ENCODE measurements at places on chromosomes 7 and 10.

DNA sequence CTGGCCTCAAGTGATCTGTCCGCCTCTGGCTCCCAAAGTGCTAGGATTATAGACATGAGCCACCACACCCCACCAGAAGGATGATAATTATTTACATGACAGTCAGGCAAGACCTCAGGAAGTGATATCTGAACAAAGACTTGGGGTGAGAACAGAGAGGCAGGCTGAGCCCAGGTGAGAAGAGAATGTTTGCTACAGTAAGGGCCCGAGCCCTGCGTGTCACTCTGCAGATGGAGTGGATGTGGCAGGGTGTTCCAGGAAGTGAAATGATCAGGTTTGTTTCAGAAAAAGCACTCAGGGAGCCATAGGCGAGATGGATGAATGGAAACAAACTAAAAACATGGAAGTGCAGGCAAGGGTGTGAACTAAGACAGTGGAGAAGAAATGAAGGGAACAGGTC lies 22.2 kb downstream of the SFMBT2 start:
- DNase-seq = no peak

DNA sequence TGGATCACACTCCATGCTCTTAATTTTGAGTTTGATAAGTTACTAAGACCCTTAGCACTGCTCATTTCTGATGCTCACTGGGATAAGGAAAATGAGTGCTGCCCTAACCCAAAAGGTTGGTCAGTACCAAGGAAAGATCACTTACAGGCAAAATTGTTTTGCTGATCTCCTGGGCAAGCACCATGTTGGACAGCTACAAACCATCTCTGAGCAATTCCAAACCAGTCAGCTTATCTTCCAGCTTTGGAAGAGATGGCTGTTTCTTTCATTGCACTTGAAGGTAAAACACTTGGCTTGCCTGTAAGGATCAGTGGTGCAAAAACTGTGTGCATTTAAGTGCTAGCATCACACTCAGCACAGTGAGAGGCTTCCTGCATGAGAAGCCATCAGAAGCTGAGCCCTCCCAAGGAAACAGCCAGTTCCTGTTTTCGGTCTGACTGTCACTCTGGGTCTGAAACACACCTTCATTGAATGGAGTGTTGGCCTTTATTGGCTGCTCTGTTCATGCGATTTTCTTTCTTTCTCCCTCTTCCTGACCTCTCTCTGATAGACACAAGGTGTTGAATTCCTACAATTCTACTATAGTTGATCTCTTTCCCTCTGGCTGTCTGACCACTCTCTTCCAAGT lies 126.4 kb upstream of the GHITM start:
- no peak for DNase-seq

DNA sequence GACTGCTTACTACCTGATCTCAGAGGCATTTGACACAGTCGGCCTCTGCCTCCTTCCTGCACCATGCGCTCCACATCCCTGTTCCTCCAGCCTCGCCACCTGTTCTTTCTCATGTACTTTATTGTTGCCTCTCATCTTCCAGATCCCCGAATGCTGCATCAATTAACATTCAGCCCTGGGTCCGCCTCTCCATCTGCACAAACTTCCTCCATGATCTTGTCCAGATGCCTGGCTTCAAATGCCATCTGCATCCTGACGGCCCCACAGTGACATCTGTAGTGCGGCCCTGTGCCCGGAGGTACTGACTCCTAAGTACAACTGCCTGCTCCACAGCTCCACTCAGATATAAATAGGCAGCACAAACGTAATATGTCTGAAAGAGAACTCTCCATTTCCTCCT lies 51.2 kb upstream of the STK17A start:
- no peak for DNase-seq

- DNase-seq = no peak
Measured at GRCh38 chr10:104387130-104387888, 33.7 kb downstream of the CFAP58 start.

DNA sequence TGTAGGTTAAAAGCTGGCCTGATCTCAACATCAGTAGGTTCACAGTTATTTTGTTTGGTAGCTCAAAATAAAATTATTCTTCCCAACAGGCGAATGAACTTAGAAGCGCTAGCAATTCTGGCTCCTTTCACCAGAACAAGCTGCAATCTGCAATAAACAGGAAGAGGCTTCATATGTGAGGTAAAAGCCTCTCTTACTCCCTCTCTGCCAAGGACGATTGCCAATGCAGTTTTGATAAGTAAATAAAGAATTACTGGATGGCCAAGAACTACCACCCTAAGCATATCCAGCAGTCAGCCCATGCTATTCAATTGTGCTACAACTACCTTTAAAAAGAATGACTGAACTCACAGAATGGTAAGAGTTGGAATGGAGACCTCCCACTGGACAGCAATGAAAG lies 150.0 kb upstream of the LAMB4 start:
- DNase-seq = no peak

- DNase-seq = no peak
Measured at GRCh38 chr10:58328233-58328632, 6.6 kb upstream of the UBE2D1 start.

DNA sequence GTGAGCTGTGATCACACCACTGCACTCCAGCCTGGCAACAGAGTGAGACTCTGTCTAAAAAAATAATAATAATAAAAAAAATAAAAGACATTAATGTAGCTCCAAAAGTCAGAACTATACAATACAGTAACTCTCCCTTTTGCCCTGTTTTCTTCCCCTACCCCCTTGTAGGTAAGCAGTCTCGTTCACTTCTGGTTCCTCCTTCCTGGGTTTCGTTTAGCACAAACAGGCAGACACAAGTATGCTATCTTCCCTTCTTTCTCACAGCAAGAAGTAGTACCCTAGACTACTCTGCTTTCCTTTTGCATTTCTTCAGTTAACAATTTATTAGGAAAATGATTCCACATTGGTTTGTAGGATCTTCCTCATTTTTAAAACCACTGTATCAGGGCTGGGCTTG lies 33.1 kb downstream of the PDSS1 start:
- no peak for DNase-seq

DNA sequence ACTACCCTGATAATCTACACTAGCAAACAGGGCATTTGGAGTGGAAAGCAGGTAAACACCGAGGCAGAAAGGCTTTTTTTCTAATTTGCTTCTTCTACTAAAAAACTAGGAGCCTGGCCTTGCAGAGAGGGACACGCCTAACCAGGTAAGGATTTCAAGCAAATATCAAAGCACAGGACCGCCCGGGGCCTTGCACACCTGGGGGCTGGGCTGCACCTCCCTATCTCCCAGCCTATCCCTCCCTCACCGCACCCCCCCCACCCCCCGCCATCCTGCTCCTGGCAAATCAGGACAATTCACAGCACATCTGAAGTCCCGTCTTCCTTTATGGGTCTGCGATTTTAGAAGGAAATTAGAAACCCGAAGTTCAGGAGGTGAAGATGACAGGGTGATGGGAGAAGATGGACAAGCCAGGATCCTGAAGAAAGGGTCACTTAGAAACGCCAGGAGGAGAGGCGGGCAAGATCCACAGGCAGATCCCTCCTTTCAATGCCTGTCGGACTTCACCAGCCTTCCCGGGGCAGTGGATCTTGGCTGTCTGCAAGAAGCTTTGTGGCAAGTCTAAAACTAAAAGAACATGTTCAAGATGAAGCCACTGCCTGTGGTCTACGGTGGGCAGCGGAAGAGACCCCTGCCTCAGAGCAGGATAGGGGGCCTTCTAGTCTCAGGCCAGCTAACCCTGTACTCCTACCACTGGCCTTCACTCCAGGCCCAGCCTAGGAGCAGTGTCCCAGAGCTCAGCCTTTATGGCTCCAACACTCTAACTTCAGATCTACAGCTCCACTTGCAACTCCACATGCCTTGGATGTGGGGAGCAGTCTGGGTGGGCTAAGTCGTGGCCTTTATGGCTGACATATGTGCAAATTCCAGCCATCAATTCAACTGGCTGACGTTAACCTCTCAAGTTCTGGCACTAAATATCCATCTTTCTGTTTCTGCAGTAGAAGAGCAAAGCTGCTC lies 43.9 kb downstream of the TNS3 start:
- no peak for DNase-seq

DNA sequence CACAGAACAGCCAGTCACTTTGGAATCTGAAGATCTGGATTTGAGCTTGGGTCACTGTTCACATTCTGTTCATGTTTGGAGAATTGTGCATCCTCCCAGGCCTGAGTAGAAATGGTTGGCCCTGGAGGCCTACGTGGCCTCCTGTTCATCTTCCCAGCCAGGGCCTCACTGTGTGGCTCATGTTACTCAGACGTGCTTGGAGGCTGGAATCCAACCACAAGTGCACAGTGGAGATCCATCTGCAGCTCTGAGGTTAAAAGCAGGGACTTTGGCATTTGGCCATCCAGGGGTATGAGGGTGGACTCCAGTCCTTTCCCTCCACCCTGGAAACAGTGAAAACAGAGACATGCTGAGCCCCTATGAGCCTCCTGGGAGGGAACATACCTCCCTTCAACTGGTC lies 709.0 kb upstream of the IGFBP3 start:
- no peak for DNase-seq

- peak; percentile 59 for DNase-seq
Measured at GRCh38 chr7:30062587-30062986, 34.4 kb downstream of the PLEKHA8 start.

DNA sequence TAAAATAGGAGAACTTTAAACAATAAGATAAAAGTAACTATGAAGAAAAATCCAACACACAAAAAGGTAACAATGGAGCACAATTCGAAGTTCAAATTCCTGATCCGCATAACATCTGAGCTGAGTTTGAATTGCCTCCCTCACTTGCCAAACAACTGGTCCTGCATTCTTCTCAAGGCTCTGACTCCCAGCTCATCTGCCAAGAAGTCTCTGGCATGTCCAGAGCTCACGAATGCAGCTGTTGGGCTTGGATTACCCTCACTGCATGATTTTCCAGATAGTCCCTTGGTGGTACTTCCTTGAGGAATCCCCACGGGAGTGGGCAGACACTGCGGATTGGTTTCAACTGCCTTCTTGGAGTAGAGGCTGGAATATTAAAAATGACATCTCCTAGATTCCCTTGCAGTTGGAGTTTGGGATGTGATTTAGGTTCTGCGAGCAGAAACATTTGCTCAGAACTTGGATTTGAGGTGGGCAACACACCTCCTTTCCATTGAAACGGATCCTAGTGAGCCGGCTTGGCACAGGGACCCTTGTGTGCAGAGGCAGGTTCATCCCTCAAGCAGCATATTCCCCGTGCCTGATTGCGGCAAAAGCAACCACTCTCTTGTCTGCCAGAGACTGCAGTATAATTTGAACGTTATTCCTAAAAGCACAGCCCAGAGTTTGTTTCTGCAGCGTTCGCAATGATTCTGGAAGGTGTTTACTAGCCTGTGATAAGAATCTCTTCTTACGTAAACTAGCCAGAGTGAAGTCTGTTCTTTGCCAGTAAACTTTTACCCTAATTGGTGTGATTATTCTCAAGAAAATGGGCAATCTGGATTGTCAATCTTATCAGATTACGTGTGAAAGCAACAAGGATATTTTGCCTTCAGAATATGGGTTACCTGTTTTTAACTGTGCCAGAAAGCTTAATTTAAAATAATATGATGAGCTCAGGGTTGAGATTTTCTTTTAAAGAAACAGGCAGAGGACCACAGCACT lies 23.4 kb upstream of the PRKCQ start:
- DNase-seq = no peak

- no peak for DNase-seq
Measured at GRCh38 chr10:46520941-46521340, 35.5 kb downstream of the GPRIN2 start.

- no peak for DNase-seq
Measured at GRCh38 chr10:123784646-123785045, 107.0 kb downstream of the CPXM2 start.

DNA sequence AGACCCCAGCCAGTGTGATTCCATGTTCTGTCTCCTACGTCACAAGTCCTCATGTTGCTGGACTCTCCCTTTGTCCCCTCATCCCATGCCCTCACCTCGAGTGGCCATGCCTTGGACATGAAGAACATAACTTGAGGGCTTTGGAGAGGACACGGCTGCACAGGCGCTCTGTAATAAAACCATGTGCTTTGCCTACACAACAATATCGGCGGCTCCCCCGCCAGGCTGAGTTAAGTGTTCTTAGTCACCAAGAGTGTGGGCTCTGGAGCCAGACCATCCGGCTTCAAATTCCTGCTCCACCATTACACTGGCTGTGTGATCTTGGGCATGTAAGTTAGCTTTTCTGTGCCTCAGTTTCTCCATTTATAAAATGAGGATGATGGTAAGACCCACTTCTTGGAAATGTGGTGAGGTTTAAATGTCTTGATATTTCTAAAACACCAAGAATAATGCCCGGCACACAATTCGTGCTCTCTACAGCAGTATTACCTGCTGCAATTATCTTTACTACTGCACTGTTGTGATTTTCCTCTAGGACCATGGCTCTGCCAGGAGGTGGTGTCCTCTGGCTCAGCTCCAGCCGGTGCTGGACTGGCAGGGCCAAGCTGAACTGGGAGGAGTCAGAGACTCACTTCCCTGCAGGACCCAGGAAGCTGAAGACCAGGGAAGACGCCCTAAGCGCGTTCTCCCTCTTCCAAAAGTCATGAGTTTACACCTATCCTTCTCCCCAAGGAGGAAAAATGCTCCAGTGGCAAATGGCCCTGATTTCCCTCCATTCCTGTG lies 15.7 kb downstream of the SLIT1 start:
- no peak for DNase-seq

GRCh38 chr10:124949543-124949942 lies 7.6 kb downstream of the ZRANB1 start:
- DNase-seq = no peak

DNA sequence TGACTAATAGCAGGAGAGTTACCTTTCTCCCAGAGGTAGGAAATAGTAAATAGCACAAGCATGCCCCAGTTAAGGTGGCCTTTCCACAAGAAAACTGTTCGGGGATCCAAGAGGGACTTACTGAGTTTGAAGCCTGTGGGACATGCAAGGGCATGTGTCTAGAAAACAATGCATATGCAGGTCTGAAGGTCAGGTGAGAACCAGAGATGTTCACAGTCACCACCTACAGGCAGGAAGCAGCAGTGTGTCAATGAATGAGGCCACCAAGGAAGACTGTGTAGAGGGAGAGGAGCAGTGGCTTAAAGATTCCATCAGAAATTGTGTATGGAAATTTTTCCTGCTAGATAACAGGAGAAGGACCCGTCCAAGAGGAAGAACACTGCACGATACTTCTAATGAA lies 66.0 kb downstream of the CALD1 start:
- no peak for DNase-seq

DNA sequence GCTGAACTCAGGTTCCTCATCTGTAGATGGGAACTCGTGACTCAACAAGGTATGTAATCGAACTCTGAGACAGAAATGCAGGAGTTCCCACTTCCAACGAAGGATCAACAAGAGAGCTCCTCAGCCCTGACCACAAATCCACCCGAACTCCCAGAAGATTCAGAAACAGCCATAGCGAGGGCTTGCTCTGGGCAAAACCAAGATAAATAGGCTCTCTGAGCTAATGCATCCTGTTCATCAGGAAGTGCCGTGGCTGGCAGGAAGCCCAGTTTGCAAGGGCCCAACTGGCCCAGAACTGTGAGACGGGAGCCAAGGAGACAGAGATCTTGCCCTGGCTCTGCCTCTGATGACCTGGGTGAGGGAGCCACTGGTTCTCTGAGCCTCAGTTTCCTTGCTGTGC lies 141.7 kb upstream of the PFKP start:
- DNase-seq = peak; percentile 13

DNA sequence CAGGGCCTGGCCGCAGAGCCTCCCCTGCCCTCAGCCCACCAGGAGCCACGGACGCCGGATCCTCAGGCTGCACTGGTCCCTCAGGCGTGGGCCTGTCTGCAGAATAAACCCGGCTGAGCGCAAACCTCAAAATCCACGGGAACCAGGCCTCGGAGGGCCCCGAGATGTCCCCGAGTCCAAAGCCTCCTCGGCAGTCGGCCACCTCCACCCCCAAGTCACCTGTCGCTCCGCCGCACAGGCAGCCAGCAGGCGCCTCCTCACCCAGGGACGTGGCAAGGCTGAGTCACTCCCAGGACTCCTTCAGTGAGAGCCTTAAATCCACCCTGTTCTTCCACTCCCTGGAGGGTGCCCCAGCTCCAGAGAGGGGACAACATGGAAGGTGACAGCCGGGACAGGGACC lies 33.2 kb downstream of the STK32C start:
- no peak for DNase-seq

Data from AG08395 (cell line).